ENCODE measurements at places on chromosomes 1 and 21. TPM values are rescaled to one million over a fixed set of nuclear protein-coding genes. Genes with fewer than 3 reads are reported as not detected.

The C8B gene
- not detected for total RNA-seq

The SPRR2E gene
- not detected for total RNA-seq

The TMEM125 gene
- total RNA-seq: not detected

The RXFP4 gene
- not detected for total RNA-seq

The LCE2A gene
- total RNA-seq: not detected

The SPRR2F gene
- not detected for total RNA-seq

The AMY1B gene
- total RNA-seq: not detected
